Coronary artery (tissue), 2 donors: ENCODE measurements at places on chromosomes 12 and 14.

DNA sequence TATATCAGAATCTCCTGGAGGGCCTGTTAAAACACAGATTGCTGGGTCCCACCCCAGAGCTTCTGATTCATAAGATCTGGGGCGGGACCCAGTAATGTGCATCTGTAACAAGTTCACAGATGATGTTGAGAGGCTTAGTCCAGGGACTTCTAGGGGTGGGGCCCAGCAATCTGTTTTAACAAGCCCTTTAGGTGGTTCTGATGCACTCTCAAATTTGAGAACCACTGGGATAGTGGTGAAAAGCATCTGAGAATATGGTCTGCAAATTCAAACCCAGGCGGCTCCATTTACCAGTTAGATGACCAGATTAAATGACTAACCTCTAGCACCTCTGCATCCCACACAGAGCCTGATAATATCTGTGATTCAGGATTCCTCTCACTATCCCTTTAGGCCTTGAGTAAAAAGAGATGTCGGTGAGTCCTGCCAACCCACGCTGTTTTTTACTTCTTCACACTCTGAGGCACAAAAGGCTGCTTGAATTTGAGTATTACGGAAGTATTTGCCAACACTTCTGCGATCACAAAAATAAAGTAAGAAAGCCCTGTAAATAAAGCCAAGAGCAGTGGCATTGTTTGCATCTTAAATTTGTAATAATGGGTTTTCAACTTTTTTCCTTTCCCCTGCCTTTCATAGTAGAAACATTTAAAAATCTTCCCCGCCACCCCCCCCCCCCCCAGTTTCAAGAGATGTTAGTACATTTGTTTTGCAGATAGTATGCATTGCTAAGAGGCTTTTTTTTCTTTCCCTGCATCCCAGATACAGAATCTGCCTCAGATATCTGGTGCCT, 1.8 kb upstream of the FRS2 start:
- DNase-seq, result no peak

DNA sequence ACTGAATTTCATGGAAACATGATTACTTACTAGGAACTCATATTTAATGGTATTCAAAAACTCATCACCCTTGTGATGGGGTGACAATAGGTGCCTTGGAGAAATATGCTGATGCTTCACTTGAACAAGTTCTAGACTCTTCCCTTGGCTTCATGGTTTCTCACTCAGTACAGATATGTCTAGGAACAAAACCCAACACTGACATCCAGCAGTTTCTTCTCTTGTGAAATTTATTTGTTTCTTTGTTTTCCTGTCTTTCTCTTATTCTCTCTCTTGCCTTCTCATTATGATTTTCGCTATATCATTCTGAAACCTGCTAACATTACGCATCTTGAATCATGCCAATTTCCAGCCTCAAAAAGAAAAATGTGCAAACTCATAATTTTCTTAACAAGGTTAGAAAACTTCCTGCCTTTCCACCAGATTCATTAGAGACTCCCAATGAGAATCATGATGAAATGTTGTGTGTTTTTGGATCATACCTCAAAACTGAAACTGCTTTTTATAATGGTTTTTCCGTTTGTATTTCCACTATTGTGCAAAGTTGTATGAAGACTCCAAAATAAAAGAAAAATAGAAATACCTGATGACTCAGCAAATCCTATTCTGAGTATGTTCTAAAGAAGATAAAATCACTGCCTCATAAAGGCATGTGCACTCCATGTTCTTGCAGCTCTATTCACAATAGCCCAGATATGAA, 1021.5 kb downstream of the TMEM121 start:
- no peak for DNase-seq

GRCh38 chr14:75298187-75298965, 19.7 kb downstream of the FOS start:
- no peak for DNase-seq

GRCh38 chr12:117069926-117070900, 29.0 kb downstream of the TESC start:
- no peak for DNase-seq

GRCh38 chr12:104204690-104205480, 10.7 kb upstream of the TXNRD1 start:
- DNase-seq, result no peak

DNA sequence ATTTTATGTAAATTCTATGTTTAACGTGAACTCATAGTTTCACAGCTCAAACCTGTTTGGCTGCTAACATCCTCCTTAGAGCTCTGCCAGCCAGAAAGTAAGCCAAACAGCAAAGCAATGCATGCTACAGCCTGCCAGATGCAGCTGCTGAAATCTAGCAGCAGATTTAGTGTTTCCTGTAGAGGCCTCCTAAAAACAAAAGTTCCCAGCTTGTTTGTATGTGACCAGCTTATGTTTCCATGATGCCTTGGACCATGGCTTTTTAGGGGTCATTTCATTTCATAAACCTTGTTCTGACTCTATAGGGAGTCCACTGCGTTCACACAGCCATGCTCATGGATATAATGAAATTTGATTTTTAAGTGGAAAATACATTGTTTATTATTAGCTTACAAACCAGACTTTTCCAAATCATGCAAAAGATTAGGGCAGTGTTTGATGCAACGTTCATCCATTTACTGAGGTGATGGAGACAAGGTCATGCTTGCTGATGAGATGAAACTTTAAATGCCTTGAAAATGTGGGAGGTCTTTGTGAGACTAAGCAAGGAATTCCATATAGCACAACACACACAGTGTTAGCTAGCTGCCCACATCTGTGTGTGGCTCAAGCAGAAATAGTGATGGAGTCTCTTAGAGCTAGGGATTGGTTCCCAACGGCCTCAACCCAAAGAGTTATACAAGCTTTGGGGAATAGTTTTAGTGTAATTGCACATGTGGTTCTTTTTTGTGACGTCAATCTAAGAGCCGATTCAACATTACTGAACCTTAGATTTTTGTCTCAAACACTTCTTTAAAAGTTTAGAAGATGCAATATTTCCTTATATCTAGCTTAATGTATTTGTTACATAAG, 157.5 kb upstream of the LRIG3 start:
- DNase-seq, result no peak

- DNase-seq, result no peak
These were observed 215.8 kb downstream of the SPTSSA start for GRCh38 chr14:34246206-34246605.

DNA sequence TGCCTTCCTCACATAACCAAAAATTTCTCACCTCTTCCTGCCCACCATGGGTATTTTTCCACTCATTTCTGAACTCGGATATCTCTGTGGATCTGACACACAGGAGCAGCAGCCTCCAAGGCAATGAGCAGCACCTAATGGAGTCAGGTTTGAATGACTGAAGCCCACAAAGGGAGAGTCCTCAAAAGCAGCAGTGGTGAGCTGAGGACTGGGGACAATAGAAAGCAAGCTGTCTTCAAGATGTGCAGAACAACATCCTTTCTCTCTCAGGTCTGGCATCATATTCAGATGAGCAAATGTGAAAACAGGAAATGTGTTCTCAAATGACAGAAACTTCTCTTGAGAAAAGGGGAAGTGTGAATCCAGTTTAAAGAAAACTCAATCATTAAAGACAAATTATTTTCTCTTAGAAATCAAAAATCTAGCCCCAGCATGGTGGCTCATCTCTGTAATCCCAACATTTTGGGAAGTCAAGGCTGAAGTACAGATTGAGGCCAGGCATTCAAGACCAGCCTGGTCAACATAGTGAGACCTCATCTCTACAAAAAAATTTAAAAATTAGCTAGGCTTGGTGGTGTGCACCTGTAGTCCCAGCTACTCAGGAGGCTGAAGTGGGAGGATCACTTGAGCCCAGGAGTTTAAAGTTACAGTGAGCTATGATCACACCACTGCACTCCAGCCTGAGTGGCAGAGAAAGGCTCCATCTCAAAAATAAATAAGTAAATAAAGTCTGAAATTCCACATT, 54.2 kb downstream of the C12orf42 start:
- no peak for DNase-seq

DNA sequence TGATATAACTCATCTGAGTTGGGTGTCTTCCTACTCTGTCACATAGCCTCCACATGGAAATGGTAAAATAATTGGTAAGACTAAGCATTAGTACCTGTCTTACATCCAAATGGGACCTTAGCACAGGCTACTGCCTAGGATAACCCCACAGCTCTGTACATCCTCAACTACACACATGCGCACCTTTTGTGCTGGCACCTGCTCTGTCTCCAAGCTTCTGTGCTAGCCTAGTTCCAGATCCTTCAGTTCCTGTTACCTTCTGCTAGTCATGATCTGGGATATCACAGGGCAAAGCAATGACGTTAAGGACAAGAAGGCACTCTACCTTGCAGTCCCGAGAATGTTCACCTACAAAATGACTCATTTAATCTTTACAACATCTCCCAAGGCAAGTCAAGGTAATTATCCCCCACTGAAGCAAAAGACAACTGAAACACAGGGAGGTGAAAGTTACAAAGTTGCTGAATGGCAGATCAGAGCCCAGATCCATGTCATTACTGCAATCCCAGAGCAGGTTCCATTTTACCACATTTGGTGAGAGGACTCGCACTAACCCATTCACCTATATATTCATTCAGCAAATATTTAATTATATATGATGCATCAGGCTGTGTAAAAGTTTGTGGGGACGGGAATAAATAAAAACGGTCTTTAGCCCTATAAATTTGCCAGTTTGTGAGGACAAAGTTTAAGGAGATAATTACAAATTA, 61.7 kb downstream of the PPM1H start:
- no peak for DNase-seq

- no peak for DNase-seq
These were observed 2.9 kb downstream of the CDKN1B start for GRCh38 chr12:12720052-12720451.

- no peak for DNase-seq
These were observed 62.5 kb upstream of the NCOR2 start for GRCh38 chr12:124629789-124630480.

DNA sequence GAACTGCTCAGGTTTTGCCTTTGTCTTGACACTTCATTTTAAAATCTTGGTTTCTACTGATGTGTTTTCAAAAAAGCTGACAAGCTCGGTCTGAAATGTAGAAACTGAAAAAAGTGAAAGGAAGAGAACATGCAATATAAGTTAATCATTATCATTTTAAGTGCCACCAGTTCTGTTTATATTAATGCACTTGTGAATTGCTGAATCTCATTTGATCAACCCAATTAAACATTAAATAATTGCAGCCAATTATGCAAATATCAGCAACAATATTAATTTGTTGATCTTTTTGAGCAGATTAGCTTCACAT, 133.8 kb downstream of the BCAT1 start:
- DNase-seq, result no peak

- no peak for DNase-seq
These were observed 55.3 kb downstream of the RIN3 start for GRCh38 chr14:92568621-92569479.

DNA sequence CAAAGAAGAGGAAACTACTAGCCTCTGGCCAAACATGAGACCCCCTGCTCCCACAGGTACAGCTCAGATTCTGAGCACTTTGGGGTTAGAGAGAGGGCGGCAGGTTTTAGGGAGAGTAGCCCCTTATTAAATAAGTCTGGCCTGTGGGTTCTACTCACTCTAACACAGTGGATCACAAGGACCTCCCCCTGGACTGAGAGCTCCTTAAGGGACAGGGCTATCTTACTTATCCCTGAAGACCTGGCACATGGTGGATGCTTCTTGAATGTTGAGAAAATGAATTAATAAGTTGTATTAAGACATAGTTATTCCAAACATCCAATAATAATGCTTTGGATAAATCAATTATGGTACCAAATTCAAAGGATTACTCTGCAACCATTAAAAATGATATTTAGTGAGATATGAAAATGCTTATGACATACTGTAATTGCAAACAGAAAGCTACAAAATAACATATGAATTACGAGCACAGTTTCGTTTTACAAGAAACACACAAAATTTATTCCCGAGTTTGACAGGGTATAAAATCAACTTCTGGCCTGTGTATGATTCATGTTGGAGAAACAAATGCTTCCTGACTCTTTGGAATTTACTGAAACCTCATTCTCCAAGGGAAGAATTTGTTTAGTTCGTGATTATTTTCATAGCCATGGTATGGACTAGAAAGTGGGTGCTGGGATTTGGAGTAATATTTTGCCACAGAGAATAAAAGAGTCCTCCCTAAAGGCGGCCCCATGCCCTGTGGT, 59.3 kb upstream of the BDKRB2 start:
- DNase-seq, result no peak

DNA sequence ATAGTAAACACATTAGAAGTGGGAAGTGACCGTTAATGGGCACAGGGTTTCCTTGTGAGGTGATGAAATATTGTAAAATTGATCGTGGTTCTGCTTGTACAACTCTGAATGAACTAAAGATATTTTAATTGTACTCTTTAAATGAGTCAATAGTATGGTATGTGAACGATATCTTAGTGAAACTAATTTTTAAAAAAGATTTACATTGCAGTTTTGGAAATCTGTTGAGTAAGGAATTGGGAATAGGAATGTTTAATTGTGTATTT, 1.7 kb downstream of the ZNF410 start:
- no peak for DNase-seq

DNA sequence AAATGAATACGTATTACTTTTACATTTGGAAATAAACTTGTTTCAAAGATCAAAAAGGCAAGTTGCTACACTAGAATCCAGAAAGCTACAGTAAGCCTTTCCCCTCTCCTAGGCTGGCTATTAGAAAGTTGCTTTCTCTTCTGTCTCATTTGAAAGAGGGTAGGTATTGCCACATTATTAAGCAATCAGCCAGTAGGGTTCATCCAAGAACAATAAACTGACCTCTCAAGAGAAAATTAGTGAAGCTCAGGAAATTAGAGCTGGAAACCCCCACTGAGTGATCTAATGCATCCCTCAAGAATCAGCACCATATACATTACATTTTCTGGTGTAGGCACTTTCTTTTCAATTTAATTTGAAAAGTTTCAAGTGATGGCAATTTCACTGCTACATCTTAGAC, 4.5 kb upstream of the TMEM233 start:
- DNase-seq, result no peak

GRCh38 chr14:73231981-73232851, 5.1 kb upstream of the PAPLN start:
- peak; percentile 60 for DNase-seq

DNA sequence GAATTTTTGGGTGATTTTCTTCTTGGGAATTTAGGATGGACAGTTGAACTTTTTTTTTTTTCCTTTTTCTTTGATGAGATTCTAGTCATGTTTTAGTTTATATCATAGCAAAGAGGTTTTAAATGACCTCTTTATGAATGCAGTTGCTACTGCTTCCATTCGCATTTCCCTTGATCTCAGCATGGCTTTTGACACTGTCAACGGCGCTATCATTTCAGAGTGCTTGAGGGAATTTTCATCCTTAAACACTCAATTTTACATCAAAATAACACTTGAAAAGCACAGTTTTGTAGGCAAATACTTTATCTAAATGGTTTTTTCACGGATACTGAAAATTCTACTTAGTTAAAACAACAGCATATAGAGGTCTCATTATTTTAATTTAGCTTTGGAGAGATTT, 195.5 kb downstream of the NPAS3 start:
- DNase-seq, result no peak
